CD8-positive, alpha-beta T cell (primary cell): ENCODE measurements at places on chromosomes 5 and 9.
A peak's percentile ranks its signal among the peaks of the same experiment; 100 is the strongest.

DNA sequence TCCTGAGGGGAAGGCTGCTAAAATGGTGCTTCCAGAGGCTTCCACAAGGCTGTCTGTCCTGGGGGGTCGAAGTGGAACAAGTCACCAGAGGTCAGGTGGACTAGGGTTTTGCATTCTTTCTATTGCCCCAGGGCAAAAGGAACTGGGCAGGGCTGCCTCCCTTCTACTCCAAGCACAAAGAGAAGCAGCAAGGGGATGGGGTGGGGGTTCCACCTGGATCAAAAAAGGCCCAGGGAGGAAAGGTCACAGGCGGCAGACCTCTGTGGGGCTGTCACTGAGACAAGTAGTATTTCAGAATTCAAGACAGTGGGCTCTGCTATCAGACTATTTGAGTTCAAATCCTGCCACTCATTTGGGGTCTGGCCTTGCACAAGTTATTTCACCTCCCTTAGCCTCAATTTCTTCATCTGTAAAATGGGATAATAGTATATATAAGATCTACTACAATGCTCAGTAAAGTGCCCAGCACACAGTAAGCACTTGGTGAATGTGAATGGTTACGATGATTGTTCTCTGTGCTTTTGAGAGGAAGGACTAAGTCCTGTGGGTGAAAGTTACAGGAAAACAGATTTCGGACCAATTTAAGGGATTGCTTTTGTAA lies 1.9 kb upstream of the ARSI start:
- no peak for DNase-seq

GRCh38 chr5:171600741-171601265 lies 181.4 kb downstream of the FGF18 start:
- DNase-seq = no peak

DNA sequence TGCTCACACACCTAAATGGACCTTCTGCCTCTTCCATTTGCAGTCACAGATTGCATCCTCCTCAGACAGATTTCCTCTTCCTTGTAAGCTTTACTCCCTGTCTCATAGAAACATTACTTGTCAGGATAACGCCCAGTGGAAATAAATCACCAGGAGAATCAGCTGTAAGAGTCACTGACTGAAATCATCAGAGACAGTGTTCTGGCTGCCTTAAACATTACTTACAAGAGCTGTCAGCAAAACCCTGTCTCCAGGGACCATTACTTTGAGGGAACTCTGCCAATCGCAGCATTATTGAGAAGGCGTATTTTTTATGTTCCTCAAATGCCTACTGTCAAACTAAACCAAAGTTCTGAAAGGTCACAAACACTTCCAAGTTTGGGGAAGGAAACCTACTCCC lies 5.9 kb downstream of the DPYSL3 start:
- DNase-seq = no peak

- DNase-seq = no peak
Observed at GRCh38 chr5:401146-402034, 41.6 kb upstream of the EXOC3 start.

DNA sequence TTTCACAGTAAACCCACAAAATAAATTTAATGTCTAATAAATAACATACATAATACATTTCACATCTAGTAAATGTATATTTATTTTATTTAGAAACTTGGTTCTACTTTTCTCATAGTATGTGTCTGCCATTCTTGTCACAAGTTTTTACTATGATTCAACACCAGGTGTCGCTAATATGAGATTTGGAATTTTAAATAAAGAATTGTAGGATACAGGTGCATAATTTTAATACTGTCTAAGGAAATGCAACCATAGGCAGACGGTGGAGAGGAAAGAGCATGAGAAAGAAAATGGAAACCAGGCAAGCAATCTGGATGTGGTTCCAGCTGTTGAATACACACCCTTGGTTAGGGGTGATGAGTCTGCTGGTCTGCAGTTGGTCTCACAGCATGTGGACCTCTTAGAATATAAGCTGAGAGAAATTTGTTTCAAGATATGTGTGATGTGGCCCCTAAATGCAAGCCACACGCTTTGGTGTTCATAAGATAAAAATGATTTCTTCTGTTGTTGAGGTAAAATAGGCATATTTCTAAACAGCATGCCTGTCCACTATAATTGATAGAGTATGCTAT lies 114.7 kb upstream of the TXNDC8 start:
- no peak for DNase-seq

DNA sequence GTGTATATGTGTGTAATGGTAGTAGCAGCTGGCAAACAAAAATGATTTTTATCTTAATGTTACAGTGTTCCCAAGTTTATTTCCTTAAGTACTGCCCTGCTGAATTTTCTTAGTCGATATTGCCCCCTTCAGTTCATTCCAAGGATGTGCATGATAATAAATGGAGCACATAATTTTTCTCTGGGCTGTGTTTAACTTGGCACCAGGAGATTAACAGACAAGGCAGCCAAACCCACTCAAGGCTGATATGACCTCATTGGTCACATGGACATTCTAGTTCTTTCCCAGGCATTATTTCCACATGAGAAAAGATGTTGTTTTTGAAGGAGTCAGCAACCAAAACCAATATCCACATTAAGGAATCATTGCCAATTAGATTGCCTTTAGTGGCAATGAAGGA lies 61.8 kb downstream of the COX7C start:
- peak; percentile 20 for DNase-seq

GRCh38 chr5:151911011-151911410 lies 13.6 kb downstream of the GLRA1 start:
- no peak for DNase-seq

- no peak for DNase-seq
Observed at GRCh38 chr5:151703227-151703626, 16.5 kb upstream of the SPARC start.

DNA sequence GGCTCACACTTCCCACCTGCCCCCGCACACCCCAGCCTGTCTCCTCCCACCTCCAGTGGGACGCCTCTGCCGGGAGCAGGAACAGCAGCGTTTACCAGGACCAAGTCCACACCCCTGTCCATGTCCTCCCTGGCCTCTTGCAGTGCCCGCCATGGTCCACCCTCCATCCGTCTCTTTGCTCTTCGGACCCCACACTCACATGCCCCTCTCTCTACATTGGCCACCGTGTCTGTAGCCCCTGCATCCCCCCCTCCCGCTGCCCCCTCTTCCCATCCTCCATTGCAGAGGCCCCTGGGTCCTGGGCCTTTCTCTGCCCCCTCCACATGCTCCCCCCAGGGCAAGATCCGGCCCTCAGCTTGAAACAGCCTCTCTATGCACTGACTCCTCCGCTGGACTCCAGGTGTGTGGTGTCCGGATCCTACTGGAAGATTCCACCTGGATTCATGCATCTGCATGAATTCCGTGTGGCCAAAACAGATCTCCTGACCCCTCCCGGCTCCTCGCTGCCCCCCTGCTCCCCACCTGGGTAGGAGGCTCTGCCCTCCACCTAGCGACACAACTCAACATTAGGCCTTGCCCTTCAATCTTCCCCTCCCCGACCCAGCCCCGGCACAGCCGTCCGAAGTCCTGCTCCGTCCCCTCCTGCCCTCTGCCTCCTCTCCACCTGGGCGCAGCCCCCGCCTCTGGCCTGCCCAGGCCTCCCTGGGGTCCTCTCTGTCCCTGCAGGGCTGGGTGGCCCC lies 168.5 kb downstream of the OLFM1 start:
- DNase-seq = no peak

DNA sequence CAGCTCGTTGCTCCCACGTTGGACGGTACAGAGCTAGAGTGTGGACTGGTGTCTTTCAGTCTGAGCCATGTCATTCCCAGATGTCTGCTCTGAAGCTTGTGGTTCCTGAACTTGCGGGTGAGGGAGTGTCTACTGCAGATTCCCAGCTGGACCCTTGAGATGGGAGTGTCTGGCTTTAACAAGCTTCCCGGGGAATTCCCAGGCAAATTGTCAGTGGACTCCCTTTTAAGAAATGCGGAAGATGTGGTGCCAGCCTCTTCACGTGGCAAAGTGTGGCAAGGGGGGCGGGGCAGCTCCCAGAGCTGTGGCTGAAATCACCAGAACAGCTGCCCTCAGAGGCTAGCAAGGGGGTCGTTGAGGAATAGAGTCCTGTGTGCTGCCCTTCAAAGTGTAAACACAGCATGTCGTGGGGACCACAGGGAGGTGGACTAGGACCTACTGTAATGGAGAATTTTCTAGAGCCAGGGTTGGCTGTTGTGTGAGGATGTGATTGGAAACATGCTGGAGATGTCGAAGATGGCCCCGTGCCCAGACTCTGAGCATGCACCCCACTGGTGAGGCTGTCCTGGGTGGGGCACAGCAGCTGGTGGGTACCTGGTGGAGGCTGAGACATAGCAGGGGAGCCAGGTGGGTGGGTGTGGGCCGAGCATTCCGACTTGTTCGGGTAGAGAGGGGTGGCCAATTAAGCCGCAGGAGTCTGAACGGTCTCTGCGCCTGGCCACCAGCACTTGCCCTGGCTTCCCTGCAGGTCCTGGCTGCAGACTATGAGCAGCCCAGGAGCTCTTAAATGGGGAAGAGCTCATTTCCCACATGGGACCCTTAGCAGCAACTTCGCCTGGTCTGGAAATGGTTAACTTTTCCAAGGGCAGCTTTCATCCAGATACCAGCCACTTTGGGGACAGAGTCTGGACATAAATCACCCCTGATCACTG lies 37.4 kb downstream of the PRRX2 start:
- no peak for DNase-seq

DNA sequence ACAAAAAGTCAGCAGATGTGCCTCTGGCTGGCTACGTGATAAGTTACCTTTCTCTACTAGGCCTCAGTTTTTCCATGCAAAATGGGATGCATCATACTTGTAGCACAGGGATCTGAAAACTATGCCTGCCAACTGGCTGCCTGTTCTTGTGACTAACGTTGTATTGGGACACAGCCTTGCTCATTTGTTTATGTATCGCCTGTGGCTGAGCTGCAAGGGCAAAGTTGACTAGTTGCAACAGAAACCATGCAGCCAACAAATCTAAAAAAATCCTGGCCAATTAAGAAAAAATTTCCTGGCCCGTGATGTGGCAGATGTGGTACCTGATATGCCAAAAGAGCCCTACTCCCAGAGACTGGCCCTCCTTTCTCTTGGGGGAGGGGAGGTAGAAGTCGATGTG lies 131.3 kb downstream of the SEC61B start:
- DNase-seq = no peak

DNA sequence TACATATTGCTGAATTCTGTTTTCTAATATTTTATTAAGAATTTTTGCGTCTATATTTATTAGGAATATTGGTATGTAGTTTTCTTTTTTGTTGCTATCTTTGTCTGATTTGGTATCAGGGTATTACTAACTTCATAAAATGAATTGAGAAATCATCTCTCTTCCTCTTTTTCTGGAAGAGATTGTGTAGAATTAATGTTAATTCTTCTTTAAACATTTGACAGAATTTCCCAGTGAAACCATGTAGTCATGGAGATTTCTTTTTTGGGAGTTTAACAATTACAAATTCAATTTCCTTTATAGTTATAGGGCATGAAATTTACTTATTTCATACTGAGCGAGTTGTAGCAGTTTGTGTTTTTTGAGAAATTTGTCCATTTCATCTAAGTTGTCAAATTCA lies 3.3 kb upstream of the FAM170A start:
- DNase-seq = no peak

- DNase-seq = no peak
Observed at GRCh38 chr5:159907689-159908590, 8.3 kb upstream of the ADRA1B start.

- DNase-seq = no peak
Observed at GRCh38 chr5:57736716-57737115, 254.1 kb upstream of the ACTBL2 start.

DNA sequence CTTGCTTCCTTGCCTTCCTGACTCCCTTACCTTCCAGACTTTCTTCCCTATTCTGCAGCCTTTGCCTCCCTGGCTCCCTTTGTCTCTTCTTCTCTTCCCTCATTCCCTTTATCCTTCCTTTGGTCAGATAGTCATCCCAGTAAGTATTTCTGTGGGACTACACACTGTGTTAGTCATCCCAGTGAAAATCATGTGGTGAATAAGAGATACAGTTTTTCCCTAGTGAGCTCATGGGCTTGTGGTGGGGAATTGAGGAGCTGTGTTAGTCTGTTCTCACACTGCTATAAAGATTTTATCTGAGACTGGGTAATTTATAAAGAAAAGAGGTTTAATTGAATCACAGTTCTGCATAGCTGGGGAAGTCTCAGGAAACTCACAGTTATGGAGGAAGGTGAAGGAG lies 109.8 kb upstream of the EDIL3 start:
- no peak for DNase-seq

- peak; percentile 57 for DNase-seq
Observed at GRCh38 chr5:132000677-132001453, 10.6 kb downstream of the ACSL6 start.

DNA sequence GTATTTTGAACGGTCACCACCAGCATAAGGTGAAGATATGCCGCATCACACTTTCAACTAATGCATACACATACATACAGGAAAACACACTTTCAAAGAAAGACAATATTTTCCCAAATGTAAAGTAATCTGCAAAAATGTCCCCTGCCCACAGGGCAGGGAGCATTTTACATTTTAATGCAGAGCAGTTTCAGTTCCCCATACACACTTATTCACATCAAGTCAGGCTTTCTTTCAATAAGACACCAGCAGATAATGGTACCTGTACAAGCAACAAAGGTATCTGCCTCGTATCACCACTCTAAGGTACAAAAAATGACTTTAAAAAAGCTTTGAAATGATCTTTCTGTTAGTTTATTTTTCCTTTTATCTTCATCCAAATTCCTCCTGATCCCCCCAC lies 247.1 kb upstream of the CCNG1 start:
- no peak for DNase-seq

DNA sequence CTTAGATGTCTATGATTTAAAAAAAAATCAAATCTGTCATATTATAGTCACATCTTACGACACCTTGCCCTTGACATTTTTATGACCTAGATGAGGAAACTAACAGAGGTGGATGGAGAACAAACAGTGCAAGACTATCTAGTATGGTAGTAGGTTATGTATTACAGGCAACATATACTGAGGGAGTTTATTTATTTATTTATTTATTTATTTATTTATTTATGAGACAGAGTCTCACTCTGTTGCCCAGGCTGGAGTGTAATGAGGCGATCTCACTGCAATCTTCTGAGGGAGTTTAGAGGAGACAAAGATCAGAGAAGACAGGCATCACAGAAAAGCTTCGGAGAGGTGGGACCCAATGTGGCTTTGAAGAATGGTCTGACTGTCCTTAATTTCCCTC lies 4.5 kb upstream of the PBX3 start:
- DNase-seq = no peak

- DNase-seq = no peak
Observed at GRCh38 chr9:31078175-31078574, 1306.3 kb upstream of the ACO1 start.

DNA sequence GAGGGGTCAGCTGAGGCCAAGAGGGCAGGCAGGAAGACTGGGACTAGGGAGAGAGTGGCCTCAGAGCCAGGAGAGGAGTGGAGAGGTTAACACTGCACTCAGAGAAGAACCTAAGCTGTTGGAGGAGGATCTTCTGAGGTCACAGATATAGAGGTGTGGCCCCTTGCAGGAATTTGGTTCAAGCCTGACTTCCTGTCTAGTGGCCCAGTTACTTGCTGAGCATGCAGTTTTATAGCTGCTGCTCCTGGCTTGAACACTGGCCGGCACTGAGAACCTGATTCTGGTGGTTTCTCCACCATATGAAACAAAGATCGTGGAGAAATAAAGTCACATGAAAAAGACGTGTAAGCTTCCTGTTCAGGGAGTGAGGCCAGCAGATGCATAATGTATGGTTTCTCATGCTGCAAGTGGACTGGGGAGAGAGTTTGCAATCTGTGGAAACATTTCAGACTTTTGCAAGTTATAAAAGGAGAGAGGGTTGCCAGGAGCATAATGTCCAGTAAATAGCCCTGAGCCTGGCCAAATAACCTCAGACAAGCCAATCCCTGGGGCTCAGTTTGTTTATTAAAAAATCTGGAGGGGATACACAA lies 82.6 kb downstream of the GALNT10 start:
- no peak for DNase-seq
